Neural crest cell (in vitro differentiated cells): ENCODE measurements at places on chromosomes 1 and 21. TPM values are rescaled to one million over a fixed set of nuclear protein-coding genes. Genes with fewer than 3 reads are reported as not detected.

DNA sequence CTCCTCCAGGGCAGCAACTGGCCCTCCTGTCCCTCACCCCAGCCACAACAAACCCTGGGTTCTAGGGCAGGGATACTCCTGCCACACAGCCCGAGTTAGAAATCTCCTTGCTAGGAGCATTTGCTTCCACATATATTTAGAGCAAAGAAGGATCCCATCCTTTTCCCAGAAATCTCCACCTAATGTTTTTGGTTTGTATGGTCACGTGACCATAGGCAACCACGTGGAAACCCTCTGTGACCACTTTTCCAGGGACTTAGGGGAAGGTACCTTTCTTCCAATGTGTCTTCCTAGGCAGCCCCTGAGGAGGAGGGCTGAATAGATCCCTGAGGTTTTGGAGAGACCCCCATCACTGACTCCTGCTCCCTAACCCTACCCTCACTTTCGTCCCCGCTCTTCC is 25.5 kb downstream of the VANGL2 start:
- H3K27ac ChIP-seq, result peak overlapping the region; percentile 13
- H3K4me3 ChIP-seq, result no peak overlapping the region
- no peak for DNase-seq
- H3K4me1 ChIP-seq, result peaks cover 12% of the 10 kb centered on the region

DNA sequence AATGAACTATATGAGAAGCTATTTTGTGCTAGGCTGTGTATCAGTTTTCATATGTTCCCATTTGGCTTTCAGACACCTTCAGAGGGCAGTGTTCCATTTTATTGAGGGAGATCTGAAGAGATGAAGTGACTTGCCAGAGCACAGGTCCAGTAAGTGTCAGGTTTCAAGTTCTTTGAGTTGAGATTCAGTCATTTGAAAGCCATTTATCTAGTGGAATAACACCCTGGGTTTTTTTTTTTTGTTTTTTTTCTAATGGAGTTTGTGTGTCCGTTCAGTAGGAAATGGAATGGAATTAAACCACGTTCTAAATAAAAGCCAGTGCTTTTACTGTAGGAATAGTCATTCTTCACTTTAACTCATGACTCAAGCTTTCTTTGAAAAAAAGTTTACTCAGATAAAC is 652.9 kb upstream of the USP24 start:
- H3K27ac ChIP-seq, result no peak overlapping the region
- no peaks in the 10 kb centered on the region for H3K36me3 ChIP-seq
- peaks cover 12% of the 10 kb centered on the region for H3K4me1 ChIP-seq

GRCh38 chr1:85437139-85437538 is 27.8 kb downstream of the DDAH1 start:
- peaks cover 2% of the 10 kb centered on the region for H3K36me3 ChIP-seq
- H3K4me1 ChIP-seq, result peaks cover 22% of the 10 kb centered on the region
- H3K27ac ChIP-seq, result peak overlapping the region; percentile 82
- no peaks in the 10 kb centered on the region for H3K27me3 ChIP-seq
- no peak for DNase-seq

DNA sequence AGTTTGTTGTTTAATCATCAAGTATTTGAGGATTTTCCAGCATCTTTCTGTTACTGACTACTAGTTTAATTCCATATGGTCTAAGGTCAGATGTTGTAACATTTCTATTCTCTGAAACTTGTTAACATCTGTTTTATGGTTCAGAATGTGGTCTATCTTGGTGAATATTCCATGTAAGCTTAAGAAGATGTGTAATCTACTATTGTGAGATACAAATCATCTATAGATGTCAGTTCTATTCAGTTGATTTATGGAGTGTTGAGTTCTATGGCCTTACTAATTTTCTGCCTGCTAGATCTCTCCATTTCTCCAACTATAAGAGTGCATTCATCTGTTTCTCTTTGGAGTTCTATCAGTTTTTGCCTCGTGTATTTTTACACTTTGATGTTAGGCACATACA is 31.5 kb downstream of the WARS2 start:
- no peaks in the 10 kb centered on the region for H3K4me1 ChIP-seq
- H3K27ac ChIP-seq, result no peak overlapping the region
- no peaks in the 10 kb centered on the region for H3K27me3 ChIP-seq
- H3K4me3 ChIP-seq, result no peak overlapping the region

- peaks cover 27% of the 10 kb centered on the region for H3K4me1 ChIP-seq
- no peak overlapping the region for H3K27ac ChIP-seq
- peak overlapping the region; percentile 86 for H3K4me3 ChIP-seq
- DNase-seq, result no peak
- peaks cover 13% of the 10 kb centered on the region for H3K36me3 ChIP-seq
These were observed 1.2 kb downstream of the GART start for GRCh38 chr21:33540711-33541104.

The PLA2G2F gene
- total RNA-seq, result not detected in 2 replicates

- H3K36me3 ChIP-seq, result no peaks in the 10 kb centered on the region
- peak overlapping the region; percentile 94 for H3K4me3 ChIP-seq
- DNase-seq, result no peak
- H3K27ac ChIP-seq, result peak overlapping the region; percentile 98
These were observed 1.4 kb downstream of the PI4KB start for GRCh38 chr1:151325646-151326429.

DNA sequence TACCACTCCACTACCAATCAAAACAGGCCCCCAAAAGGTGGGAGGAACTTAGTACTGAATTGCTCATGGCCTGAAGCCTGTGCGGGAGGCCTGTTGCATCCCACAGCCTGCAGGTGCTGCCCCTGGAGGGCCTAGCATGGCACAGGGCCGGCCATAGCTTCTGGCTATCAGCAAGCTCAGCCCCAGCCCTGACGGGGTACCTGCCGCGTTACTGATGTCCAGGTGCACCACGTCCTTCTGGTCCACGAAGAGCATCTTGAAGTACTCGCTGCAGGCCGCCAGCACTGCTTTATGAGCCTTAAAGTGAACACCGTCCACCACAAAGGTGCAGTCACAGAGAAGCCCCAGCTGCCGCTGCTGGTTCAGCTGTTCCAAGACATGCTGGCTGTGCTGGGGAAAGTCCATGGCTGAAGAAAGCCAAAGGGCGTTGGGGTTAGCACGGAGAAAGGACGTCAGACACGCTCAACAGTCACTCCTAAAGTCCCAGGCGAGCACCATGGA is 27.8 kb downstream of the ZBTB17 start:
- no peaks in the 10 kb centered on the region for H3K27me3 ChIP-seq
- no peak overlapping the region for H3K27ac ChIP-seq
- H3K4me3 ChIP-seq, result peak overlapping the region; percentile 59
- H3K4me1 ChIP-seq, result peaks cover 24% of the 10 kb centered on the region

- DNase-seq, result no peak
- H3K27me3 ChIP-seq, result no peaks in the 10 kb centered on the region
- H3K4me1 ChIP-seq, result peaks cover 40% of the 10 kb centered on the region
- H3K4me3 ChIP-seq, result peak overlapping the region; percentile 97
- H3K36me3 ChIP-seq, result peaks cover 5% of the 10 kb centered on the region
- H3K27ac ChIP-seq, result no peak overlapping the region
These were observed 1.2 kb downstream of the BTF3L4 start for GRCh38 chr1:52057255-52057654.

The PLPPR5 gene
- 0.07 and 0.11 TPM in 2 replicates for total RNA-seq

The TDRKH gene
- 19.9 and 21.9 TPM in 2 replicates for total RNA-seq

The OLFM3 gene
- total RNA-seq, result 0.23 and 0.25 TPM in 2 replicates

GRCh38 chr21:39851002-39851618 is 16.1 kb upstream of the PCP4 start:
- DNase-seq, result no peak
- H3K36me3 ChIP-seq, result no peaks in the 10 kb centered on the region
- no peaks in the 10 kb centered on the region for H3K4me1 ChIP-seq
- H3K4me3 ChIP-seq, result no peak overlapping the region
- H3K27me3 ChIP-seq, result no peaks in the 10 kb centered on the region

GRCh38 chr1:110242062-110242461 is 31.9 kb downstream of the KCNC4 start:
- no peak overlapping the region for H3K27ac ChIP-seq
- H3K4me1 ChIP-seq, result peaks cover 21% of the 10 kb centered on the region
- H3K27me3 ChIP-seq, result peaks cover 5% of the 10 kb centered on the region
- no peaks in the 10 kb centered on the region for H3K36me3 ChIP-seq
- no peak for DNase-seq
- no peak overlapping the region for H3K4me3 ChIP-seq

GRCh38 chr1:9476790-9477463 is 62.3 kb upstream of the SLC25A33 start:
- H3K4me1 ChIP-seq, result no peaks in the 10 kb centered on the region
- peaks cover 7% of the 10 kb centered on the region for H3K27me3 ChIP-seq
- DNase-seq, result no peak
- H3K4me3 ChIP-seq, result no peak overlapping the region
- H3K27ac ChIP-seq, result peak overlapping the region; percentile 57

GRCh38 chr1:164452549-164452948 is 106.4 kb upstream of the PBX1 start:
- no peak overlapping the region for H3K27ac ChIP-seq
- no peak overlapping the region for H3K4me3 ChIP-seq

DNA sequence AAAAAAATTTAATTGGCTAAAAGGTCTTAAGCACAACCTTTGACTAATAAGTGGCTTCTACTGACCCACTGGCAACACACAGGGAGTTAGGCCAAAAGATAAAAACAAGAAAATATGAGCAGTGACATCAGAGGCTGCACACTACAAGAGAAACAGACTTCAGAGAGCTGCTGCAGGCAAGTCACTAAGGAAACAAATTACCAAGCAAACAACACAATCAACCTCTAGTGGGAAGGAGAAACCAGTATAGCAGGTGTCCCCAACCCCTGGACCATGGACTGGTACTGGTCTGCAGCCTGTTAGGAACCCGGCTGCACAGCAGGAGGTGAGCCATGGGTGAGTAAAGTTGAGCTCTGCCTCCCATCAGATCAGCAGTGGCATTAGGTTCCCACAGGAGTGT is 20.8 kb upstream of the ENSA start:
- H3K36me3 ChIP-seq, result no peaks in the 10 kb centered on the region
- H3K4me1 ChIP-seq, result no peaks in the 10 kb centered on the region
- H3K27ac ChIP-seq, result no peak overlapping the region
- DNase-seq, result no peak
- no peaks in the 10 kb centered on the region for H3K27me3 ChIP-seq
- no peak overlapping the region for H3K4me3 ChIP-seq
